ENCODE measurements at places on chromosomes 5 and 9. TPM values are rescaled to one million over a fixed set of nuclear protein-coding genes. Genes with fewer than 3 reads are reported as not detected.
A peak's percentile ranks its signal among the peaks of the same experiment; 100 is the strongest.

Gene SPATA31A3
- total RNA-seq = not detected

Gene NPR3
- total RNA-seq = 81.5 TPM

Gene PCDHGA4
- 13.5 TPM for total RNA-seq

Gene DAB2IP
- total RNA-seq = 56.4 TPM

Gene CER1
- not detected for total RNA-seq

Gene WHRN
- 13.2 TPM for total RNA-seq

- H3K4me1 ChIP-seq = peaks cover 75% of the 10 kb centered on the region
- H3K27ac ChIP-seq = peak overlapping the region; percentile 90
- H3K27me3 ChIP-seq = no peaks in the 10 kb centered on the region
- H3K36me3 ChIP-seq = no peaks in the 10 kb centered on the region
- no peak overlapping the region for H3K4me3 ChIP-seq
These were observed 5.7 kb downstream of the TMEM245 start for GRCh38 chr9:109113892-109114609.

- no peak for DNase-seq
- H3K4me1 ChIP-seq = no peaks in the 10 kb centered on the region
- no peak overlapping the region for H3K27ac ChIP-seq
These were observed 54.8 kb downstream of the FAM114A2 start for GRCh38 chr5:153983885-153984284.

DNA sequence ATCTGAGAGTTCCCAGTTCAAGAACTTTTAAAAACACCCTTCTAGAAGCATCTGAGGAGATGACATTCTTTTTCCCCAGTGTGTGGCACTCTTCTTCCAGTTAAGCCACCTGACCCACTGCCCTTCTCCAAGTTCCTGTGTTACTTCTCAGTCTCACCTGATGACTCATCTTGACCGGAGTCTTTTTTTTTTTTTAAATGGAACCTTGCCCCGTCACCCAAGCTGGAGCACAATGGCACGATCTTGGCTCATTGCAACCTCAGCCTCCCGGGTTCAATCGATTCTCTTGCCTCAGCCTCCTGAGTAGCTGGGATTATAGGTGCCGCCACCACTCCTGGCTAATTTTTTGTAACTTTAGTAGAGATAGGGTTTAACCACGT, 224.1 kb upstream of the DAB2 start:
- H3K36me3 ChIP-seq = no peaks in the 10 kb centered on the region
- no peak overlapping the region for H3K27ac ChIP-seq
- DNase-seq = no peak
- H3K4me3 ChIP-seq = no peak overlapping the region

DNA sequence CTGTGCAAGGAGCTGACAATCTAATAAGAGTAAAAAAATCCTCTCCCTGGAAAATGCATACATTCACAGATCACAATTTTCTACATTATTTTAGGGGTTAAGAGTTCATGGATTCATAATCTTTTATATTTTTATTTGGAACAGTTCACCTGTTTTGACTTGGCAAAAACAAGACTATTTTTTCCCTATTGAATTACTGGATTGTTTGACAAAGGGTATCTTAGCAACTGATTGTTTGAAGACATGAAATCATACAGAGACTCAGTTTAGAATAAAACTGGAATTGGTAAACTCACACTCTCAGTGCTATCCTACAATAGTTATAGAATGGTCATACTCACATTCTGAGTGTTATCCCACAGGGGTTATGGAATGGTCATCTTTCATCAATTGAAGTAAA, 358.2 kb upstream of the PTGER4 start:
- H3K4me1 ChIP-seq = no peaks in the 10 kb centered on the region
- no peak for DNase-seq
- H3K36me3 ChIP-seq = no peaks in the 10 kb centered on the region
- H3K4me3 ChIP-seq = no peak overlapping the region

DNA sequence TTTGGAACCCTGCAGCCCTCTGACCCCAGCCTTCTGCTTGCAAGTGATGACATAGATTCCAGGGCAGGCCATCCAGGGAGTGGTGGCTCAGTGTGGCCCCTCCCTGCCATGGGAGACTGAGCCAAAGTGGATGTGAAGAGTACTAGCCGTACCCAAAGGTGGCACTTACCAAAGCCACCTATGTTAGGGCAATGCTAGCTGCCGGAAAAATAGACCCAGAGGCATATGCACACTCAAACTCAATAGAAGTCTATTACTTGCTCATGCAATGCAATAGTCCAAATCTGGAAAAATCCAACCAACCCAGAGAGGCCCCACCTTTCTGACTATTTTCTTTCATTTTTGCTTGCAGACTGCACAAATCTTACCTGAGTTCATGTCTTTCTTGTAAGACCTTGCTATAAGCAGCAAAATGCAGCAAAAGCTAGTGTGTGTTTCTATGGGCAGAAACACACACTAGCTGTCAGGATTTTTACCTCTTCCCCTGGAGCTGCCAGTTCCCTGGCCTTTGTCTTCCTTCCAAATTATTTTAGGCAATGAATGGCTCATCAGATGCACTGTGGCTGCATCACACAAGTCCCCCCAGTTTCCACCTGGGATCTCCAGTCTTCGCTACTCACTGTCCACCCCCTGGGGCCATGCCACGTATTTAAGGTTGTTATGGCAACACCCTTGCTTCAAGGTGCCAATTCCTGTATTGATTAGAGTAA, 74.0 kb downstream of the HRH2 start:
- no peak overlapping the region for H3K27ac ChIP-seq
- no peak overlapping the region for H3K4me3 ChIP-seq
- DNase-seq = no peak
- H3K36me3 ChIP-seq = no peaks in the 10 kb centered on the region
- no peaks in the 10 kb centered on the region for H3K4me1 ChIP-seq
- H3K27me3 ChIP-seq = no peaks in the 10 kb centered on the region

GRCh38 chr9:113960768-113961167, 84.7 kb downstream of the ZNF618 start:
- H3K36me3 ChIP-seq = no peaks in the 10 kb centered on the region
- H3K27ac ChIP-seq = no peak overlapping the region
- no peak overlapping the region for H3K4me3 ChIP-seq

DNA sequence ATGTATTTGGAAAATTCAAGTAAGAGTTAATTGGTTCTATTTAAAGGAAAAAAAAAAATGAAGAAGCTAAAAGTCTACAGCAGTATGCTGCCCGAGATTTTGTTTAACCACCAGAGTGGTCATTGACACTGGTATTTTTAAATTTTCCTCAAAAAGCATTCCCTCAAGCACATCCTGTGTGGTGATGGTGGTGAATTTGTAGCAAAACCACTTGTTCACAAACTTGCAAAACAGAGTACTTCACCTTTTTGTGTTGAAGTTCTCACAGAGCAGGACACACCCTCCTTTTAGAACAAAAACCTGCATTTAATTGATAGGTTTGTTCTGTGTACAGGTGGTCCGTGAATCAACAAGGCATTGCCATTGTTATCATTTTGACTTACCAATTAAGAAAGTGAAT, 374.2 kb downstream of the EFNA5 start:
- no peak for DNase-seq
- peaks cover 11% of the 10 kb centered on the region for H3K4me1 ChIP-seq
- H3K27ac ChIP-seq = no peak overlapping the region

GRCh38 chr5:87069974-87070608, 197.6 kb upstream of the RASA1 start:
- H3K36me3 ChIP-seq = no peaks in the 10 kb centered on the region
- no peak overlapping the region for H3K4me3 ChIP-seq
- DNase-seq = no peak

- no peaks in the 10 kb centered on the region for H3K27me3 ChIP-seq
- no peak for DNase-seq
- no peak overlapping the region for H3K27ac ChIP-seq
These were observed 229.8 kb upstream of the IL12B start for GRCh38 chr5:159560088-159560487.

- H3K36me3 ChIP-seq = no peaks in the 10 kb centered on the region
- H3K27ac ChIP-seq = peak overlapping the region; percentile 88
- no peak overlapping the region for H3K4me3 ChIP-seq
- no peak for DNase-seq
- H3K4me1 ChIP-seq = no peaks in the 10 kb centered on the region
These were observed 2.6 kb downstream of the CTNNAL1 start for GRCh38 chr9:109010746-109011145.

DNA sequence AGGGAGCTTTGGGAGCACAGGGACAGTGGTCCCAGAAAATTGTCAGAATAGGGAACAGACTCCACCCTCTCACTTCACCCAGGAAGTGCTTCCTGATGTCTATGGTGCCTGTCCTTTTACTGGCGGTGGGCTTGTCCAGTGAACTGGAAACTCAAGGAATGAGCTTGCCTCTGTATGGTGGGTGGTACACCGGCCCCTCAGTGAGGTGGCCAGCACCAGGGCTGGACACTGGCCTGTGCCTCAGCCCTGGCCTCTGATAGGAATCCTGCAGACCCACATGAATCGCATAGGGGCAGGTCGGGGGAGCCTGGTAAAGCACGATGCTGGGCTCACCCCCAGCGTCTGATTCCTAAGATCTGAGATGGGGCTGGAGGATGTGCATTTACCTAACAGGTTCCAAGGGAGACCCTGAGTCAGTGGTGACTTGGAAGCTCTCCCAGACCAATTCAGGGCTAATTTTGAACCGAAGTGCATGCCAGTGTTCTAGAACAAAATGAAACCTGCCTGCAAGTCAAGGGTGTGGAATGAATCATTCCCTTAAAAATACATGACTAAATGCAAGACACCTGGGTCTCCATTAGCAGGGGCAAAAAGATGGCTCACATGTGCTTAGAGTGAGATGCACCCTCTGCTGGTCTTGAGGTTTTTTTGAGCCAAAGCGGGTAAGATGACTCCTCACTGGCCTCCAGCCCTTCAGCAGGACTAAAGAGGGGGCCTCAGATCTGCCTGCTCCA, 178.3 kb downstream of the HSPA4 start:
- no peaks in the 10 kb centered on the region for H3K4me1 ChIP-seq
- H3K27ac ChIP-seq = no peak overlapping the region
- H3K4me3 ChIP-seq = no peak overlapping the region
- H3K36me3 ChIP-seq = no peaks in the 10 kb centered on the region
- DNase-seq = no peak

DNA sequence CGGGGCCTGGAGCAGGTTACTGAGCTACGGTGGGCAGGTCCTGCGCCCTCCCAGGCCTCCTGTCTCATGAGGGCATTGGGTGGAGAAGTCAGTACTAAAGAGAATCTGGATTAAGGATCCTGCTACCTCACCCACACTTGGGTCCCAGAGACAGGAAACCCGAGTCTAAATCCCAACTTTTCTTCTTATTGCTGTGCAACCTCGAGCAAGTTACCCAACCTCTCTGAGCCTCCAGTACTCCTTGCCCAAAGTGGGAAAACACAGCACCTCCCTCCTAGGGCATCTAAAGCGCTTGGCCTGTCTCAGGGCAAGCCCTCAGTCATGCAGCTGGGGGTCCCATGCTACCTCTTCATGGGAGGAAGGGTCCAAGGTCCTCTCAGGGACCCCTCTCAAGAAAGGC, 28.2 kb downstream of the ASS1 start:
- no peaks in the 10 kb centered on the region for H3K4me1 ChIP-seq
- no peak for DNase-seq
- no peaks in the 10 kb centered on the region for H3K36me3 ChIP-seq
- no peak overlapping the region for H3K4me3 ChIP-seq
- no peak overlapping the region for H3K27ac ChIP-seq

DNA sequence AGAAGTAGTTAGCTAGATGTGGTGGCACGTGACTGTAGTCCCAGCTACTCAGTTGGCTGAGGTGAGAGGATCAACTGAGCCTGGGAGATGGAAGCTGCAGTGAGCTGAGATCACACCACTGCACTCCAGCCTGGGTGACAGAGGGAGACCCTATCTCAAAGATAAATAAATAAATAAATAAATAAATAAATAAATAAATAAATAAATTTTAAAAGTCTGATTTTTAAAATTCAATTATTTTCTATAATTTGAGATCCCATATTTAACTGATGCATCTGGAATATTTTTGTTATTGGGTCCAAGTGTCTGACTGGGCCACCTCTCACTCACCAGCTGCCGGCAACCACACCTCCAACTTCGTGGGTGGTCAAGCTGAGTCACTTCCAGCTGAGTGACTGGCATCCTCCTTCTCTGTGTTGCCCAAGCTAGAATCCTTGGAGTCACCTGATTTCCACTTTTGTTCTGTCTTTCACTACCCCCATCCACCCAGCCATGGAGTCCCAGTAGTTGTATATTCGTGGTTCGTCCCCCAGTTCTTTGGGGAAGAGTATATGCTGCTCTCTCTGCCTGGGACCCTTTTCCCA, 70.9 kb downstream of the EGFLAM start:
- H3K36me3 ChIP-seq = no peaks in the 10 kb centered on the region
- no peaks in the 10 kb centered on the region for H3K4me1 ChIP-seq
- no peak for DNase-seq
- H3K4me3 ChIP-seq = no peak overlapping the region
- H3K27ac ChIP-seq = no peak overlapping the region
- H3K27me3 ChIP-seq = no peaks in the 10 kb centered on the region

GRCh38 chr5:113085880-113086409, 109.3 kb downstream of the DCP2 start:
- no peak for DNase-seq
- H3K27me3 ChIP-seq = no peaks in the 10 kb centered on the region
- H3K4me1 ChIP-seq = no peaks in the 10 kb centered on the region
- peaks cover 26% of the 10 kb centered on the region for H3K36me3 ChIP-seq
- no peak overlapping the region for H3K4me3 ChIP-seq

DNA sequence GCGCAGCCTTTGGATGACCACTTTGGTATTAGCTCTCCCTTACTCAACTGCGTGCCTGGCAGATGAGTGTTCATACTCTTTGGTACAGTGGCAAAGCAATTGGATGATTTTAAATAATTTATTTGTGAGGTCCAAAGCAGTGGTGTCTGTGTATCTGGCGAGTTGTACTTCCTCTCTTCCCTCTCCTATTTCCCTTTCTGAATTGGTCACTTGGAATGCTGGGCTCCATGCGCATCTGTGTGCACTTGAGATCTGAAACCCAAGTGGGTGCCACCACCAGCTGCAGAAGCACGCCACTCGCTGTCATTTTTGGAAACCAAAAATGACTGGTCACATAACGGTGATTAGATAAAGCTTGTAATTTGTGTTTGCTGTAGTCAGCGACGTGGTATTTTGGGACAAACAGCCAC, 386.0 kb upstream of the KLF4 start:
- H3K27me3 ChIP-seq = no peaks in the 10 kb centered on the region
- no peaks in the 10 kb centered on the region for H3K4me1 ChIP-seq
- no peak overlapping the region for H3K4me3 ChIP-seq
